MCF 10A (cell line): ENCODE measurements at places on chromosomes 6 and 20. TPM values are rescaled to one million over a fixed set of nuclear protein-coding genes. Genes with fewer than 3 reads are reported as not detected.

FOXQ1 gene
- 5.6 and 6.9 TPM in 2 replicates for total RNA-seq

CSNK2B gene
- total RNA-seq, result 197 and 209 TPM in 2 replicates

DNA sequence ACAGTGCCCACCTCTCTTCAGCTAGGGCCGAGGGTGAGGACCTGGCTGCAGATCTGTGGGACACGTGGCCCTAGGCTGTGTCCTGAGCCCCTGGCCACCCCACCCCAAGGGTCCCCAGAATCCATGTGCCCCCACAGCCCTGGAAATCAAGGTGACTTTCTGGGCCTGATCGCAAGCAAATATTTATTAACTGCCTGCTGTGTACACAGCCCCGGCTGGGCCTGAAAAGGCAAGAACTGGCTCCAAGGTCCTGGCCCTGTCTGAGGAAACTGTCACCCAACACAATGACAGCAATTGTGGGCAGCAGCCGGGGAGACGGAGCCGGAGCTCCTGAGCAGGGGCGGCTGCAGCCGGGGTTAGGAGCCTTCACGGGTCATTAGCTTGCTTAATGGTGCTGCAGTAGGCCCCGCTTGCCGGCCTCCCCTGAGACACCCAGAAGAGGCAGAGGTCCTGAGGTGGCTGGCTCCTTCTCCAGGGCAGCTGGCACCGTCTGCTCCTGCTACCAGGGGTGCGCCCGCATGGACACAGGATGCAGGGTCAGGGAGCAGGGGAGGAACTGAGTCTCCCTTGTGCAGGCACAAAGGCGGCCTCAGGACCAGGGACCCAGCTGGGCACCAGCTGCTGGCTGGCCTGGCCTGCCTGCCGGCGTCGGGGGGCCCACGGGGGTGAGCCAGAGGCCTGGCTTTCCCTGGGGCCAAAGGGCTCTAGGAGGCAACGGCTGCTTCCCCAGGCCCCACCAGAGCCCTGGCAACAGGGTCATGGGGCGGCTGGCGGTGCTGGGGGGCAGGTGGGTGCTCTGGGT lies 24.1 kb downstream of the NPEPL1 start:
- no peaks in the 10 kb centered on the region for H3K36me3 ChIP-seq
- no peak overlapping the region for H3K27ac ChIP-seq
- peaks cover 14% of the 10 kb centered on the region for H3K27me3 ChIP-seq
- H3K4me1 ChIP-seq, result no peaks in the 10 kb centered on the region

- peak; percentile 71 for DNase-seq
- peaks cover 2% of the 10 kb centered on the region for H3K4me1 ChIP-seq
- no peaks in the 10 kb centered on the region for H3K27me3 ChIP-seq
- H3K36me3 ChIP-seq, result no peaks in the 10 kb centered on the region
Observed at GRCh38 chr20:4607287-4607713, 114.4 kb upstream of the PRND start.

- no peak for DNase-seq
- H3K27ac ChIP-seq, result no peak overlapping the region
- no peaks in the 10 kb centered on the region for H3K27me3 ChIP-seq
- H3K4me3 ChIP-seq, result no peak overlapping the region
- peaks cover 8% of the 10 kb centered on the region for H3K4me1 ChIP-seq
Observed at GRCh38 chr6:90126181-90126580, 170.5 kb downstream of the BACH2 start.

DNA sequence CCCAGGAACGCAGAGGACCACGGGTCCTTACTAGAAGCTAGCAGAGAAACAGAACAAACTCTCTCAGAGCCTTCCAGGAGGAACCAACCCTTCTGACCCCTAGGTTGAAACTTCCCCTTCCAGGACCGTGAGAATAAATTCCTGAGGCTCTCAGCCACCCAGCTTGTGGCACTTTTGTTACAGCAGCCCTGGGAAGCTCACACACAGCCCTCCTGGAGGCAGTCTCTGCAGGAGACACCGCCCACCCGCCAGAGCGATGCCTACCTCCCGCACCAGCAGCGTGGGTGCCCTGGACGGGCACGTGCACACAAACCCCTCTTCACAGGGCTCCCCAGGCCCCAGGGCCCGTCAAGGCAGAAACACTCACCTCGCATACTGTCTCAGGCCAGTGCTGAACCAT lies 4.2 kb downstream of the RNASET2 start:
- peaks cover 18% of the 10 kb centered on the region for H3K4me1 ChIP-seq
- no peaks in the 10 kb centered on the region for H3K27me3 ChIP-seq
- no peak overlapping the region for H3K4me3 ChIP-seq

GRCh38 chr6:17059022-17059421 lies 42.8 kb upstream of the STMND1 start:
- H3K4me3 ChIP-seq, result no peak overlapping the region
- no peak for DNase-seq
- H3K27ac ChIP-seq, result no peak overlapping the region
- no peaks in the 10 kb centered on the region for H3K36me3 ChIP-seq
- H3K4me1 ChIP-seq, result peaks cover 9% of the 10 kb centered on the region
